ENCODE measurements at places on chromosomes 1 and 21.

DNA sequence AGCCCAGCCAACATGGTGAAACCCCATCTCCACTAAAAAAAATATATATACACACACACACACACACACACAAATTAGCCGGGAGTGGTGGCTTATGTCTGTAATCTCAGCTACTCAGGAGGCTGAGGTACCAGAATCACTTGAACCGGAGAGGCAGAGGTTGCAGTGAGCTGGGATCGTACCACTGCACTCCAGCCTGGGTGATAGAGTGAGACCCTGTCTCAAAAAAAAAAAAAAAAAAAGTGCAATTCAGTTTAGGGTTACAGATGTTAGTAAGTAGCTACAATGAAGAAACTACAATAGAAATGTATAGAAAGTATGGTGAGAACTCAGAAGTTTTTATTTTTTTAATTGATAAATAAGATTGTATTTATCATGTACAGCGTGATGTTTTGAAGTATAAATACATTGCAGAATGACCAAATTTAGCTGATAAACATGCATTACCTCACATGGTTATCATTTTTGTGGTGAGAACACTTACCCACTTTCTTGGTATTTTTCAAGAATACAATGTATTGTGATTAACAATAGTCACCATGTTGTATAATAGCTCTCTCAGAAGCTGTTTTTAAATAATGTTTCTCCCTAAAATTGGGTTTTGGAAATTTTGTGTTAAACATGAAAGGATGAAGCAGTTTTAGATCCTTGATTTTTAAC lies 17.9 kb downstream of the KDM1A start:
- DNase-seq, result no peak

DNA sequence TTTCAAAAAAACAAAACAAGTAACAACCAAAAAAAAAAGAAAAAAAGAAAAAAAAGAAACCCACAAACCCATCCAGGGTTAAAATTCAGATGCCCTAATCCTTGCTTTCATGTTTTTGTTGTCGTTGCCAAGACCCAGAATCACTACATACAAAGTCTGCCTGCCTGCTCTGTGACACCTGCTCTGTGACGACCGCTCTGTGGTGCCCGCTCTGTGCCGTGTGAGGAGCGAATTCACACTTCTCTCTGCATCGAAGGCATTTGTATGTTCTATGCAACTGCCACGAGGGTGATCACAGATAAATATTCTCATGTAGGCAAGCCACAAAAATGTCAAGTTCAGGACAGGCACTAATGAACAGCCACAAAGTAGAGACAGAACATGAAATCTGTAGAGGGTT lies 178.6 kb downstream of the SLC45A1 start:
- no peak for DNase-seq

GRCh38 chr1:210607361-210607760 lies 278.7 kb downstream of the HHAT start:
- DNase-seq, result no peak

DNA sequence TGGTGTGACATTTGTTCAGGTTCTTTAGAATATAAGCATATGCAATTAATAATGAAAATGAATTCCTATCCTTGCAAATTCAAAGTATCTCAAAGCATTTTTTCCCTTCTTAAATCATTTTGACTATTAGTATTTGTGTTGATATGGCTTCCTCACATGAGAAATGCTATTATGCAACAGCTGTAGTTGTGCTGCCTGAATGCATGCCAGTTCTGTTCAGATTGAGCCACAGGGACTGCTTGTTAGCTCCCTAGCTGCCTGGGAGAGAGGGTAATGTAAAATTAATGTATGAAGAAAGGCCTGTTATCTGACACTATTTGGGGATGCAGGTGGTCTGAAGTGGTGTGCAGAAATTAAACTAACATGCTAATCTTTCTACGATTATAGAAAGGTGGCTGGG lies 45.5 kb downstream of the CACHD1 start:
- DNase-seq, result no peak

- no peak for DNase-seq
Measured at GRCh38 chr1:57678138-57678537, 254.3 kb upstream of the DAB1 start.

DNA sequence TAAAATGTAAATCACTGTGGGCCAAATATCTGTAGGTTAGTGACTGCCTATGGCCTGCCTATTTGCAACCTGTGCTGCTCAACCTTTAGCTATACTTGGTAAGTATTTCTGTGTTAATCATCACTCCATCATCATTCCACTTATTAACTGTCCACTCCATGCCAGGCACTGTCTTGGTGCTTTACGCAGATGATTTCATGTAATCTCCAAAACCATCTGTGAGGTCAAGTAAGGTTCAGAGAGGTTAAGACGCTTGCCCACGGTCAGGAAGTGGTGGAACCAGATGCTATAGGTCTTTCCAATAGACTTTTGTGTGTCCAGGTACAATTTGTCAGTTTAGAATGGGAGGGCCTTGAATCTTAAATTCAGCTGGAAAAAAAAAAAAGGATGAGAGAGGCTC lies 10.8 kb upstream of the PHACTR4 start:
- no peak for DNase-seq

GRCh38 chr1:150022357-150022756 lies 11.8 kb upstream of the OTUD7B start:
- DNase-seq, result peak; percentile 71

- DNase-seq, result no peak
Measured at GRCh38 chr1:43803105-43803504, 95.8 kb downstream of the ST3GAL3 start.

GRCh38 chr1:110677526-110677925 lies 2.8 kb upstream of the KCNA3 start:
- DNase-seq, result no peak

DNA sequence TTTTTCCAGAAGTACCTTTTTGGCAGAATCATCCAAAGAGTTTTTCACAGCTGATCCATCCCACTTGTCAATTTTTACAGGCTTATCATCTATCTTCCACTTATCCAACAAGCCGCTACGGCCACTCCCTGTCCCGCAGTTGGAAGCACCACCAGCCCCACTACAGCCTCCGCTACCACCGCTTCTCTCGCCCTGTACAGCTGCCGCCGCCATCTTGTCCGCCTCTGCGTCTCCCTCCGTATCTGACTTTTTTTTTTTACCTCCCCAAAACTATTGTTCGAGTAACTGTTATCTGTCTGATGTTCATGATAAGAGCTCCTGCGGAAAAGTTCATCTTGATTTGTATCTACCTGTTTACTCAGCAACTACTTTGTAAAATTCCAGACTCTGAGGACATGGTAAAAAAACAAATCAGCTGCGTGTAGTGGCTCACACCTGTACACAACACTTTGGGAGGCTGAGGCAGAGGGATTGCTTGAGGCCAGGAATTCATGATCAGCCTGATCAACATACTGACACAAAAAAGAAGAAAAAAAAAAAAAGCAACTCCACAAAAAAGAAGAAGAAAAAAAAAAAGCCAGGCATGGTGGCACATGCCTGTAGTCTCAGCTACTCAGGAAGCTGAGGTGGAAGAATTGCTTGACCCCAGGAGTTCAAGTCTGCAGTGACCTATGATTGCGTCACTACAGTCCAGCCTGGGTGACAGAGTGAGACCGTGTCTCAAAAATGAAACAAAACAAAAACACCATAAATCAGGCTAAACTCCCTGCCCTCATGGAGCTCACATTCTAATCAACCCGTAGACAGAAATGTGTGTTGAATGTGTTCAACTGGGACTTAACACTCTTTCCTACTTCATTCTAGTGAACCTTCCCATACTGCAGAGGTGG lies 8.0 kb upstream of the EYA3 start:
- no peak for DNase-seq

- DNase-seq, result peak; percentile 47
Measured at GRCh38 chr1:116359060-116359830, 13.8 kb upstream of the ATP1A1 start.

- DNase-seq, result no peak
Measured at GRCh38 chr1:116740746-116741145, 13.5 kb upstream of the CD2 start.

- no peak for DNase-seq
Measured at GRCh38 chr1:235779770-235780169, 86.9 kb downstream of the LYST start.

DNA sequence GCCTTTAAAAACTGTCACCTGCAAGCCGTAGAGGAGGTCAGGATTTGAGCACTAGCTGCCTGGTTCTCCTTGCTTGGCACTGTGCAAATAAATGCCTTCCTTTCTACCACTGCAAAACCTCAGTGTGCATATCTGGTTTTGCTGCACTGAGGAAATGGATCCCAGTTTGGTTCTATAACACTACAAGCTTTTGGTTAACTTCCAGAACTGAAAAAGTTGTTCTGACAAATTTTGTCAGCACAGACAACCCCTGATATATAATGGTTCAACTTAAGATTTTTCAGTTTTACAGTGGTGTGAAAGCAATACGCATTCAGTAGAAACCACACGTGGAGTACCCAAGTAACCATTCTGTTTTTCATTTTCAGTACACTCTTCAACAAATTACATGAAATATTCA lies 29.8 kb upstream of the GALNT2 start:
- DNase-seq, result no peak

GRCh38 chr1:18886003-18886335 lies 16.4 kb downstream of the ALDH4A1 start:
- no peak for DNase-seq

DNA sequence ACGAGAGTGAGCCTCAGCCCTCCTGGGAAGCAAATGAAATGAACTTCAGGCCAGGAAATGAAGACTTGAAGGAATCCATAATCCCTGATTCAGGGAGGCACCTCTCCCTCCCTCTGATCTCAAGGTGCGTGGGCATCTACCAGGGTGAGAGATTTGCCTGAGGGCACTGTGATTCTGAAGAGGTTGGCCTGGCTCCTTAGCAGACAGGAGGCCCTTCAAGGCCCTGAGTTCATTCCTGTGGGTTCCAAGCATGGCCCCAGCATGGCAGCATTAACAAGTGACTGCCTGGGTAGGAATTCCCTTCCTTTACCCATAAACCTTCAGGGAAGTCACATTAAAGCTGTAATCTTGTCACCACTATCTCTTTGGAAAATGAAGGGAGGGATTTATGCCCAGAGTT lies 29.8 kb upstream of the IFNGR2 start:
- DNase-seq, result no peak

GRCh38 chr1:18283601-18284385 lies 176.2 kb downstream of the IGSF21 start:
- DNase-seq, result peak; percentile 28

- DNase-seq, result no peak
Measured at GRCh38 chr1:57046462-57046861, 80.6 kb upstream of the C8B start.

DNA sequence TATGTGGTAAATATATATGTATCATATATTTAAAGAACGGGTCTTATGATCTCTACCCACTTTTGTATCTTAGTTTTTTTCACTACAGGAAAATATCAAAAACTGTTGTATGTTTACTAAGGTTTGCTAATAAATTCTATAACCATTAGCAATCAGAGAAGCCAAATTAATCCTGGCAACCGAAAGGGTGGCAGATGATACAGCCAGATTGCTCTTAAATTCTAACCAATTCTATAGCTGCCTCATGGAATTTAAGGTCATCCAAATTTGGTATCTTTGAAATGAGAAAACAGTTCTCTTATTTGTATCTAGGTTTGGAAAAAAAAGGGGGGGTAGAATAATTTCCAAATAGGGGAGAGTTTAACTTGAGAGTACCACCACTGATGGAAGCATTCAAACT lies 591.2 kb downstream of the SMYD3 start:
- no peak for DNase-seq

DNA sequence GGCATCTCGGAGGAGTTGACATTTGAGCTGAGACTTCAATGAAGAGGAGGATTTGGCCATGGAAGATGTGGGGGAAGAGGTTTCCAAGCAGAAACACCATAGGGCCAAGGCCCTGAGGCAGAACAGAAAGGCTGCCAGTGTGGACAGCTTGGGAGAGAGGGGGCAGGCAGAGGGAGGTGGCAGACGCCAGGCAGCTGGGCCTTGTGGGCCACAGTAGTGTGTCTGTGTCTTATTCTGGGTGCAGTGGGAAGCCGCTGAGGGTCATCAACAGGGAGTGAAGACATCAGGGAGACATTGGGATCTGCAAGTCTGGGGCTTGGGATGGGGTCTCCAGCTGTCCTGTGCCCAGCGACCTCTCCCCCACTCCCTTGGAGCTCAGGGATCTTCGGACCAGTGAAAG lies 96.8 kb downstream of the LACTBL1 start:
- DNase-seq, result no peak

- DNase-seq, result no peak
Measured at GRCh38 chr1:31660871-31661455, 16.3 kb upstream of the PEF1 start.

DNA sequence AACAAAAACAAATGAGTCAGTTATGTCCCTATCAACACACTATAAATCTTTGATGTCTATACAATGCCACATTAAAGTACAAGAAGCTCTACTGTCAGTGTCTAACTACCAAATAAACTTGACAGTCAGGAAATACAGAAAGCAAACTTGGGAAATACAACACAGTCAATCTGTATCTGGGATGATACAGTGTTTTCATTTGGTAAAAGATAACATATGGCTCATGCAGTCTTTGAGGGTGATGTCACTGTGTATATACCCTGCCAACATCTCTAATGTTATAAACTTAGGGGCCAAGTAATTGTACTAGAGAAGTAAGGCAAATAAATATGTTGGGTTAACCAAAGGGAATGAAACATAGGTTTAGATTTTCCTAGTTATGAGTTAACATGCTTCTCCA lies 552.5 kb upstream of the ADAMTS5 start:
- DNase-seq, result peak; percentile 5

GRCh38 chr21:42755766-42756579 lies 102.6 kb downstream of the PDE9A start:
- no peak for DNase-seq

- no peak for DNase-seq
Measured at GRCh38 chr1:9224664-9225410, 9.7 kb upstream of the H6PD start.

DNA sequence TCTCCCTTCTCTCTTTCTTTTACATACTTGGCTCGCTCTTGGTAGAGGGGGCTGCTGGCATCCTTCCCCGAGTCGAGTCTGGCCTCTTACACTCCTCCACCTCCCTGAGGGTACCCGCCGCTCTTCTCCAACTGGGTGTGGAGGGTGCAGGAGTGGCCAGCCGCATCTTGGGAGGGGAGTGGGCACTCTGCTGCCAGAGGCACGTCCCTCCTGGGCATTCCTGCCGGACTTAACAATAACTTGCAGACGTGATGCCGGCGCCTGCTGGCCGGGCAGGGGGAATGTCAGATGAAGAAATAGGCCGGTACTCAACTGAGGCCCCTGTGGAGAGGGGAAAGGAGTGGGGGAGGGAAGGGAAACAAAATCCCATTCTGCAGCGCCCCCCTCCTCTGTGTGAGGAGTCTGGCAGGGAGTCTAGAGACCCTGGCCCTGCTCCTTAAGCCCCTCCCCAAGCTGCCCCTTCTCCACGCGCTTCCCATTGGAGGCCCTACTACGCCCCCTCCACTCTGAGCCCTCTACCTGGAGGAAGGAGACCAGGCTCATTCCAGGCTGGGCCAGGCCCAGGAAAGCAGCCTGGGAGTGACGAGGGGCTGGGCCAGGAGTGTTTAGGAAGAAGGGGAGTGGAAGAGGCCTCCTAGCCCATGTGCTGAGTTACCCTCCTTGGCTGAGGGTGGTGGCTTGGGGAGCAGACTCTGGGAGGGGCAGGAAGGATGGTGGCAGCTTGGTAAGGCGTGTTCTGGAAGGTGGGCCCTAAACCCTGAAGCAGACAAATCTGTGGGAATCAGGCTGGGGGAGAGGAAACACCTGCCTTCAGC lies 1.8 kb downstream of the ATP2B4 start:
- DNase-seq, result no peak
